ENCODE measurements at places on chromosomes 5 and 9.

GRCh38 chr9:13181652-13182051, 97.8 kb downstream of the MPDZ start:
- no peak for DNase-seq

DNA sequence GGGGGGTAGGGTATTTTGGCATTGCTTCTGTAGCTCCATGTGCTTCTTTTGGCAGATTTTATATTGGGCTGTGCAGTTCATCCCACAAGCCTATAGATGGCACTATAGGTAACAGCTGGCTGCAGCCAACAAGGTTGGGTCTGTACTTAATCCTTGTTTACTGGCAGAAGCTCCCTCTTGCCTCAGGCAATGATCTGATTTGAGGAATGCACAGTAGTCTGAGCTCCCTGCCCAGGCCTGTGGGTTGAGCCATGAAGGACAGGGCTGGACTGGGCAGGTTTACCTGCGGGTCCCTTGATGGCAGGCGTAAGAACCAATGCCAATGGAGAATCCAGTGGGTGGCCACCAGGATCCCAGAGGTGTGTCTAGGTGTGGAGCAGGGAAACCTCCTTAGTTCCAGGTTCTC, 11.7 kb upstream of the OR1J2 start:
- peak; percentile 8 for DNase-seq

- DNase-seq, result no peak
These were observed 42.5 kb upstream of the NEURL1B start for GRCh38 chr5:172598251-172599203.

GRCh38 chr9:136316896-136317676, 10.3 kb upstream of the GPSM1 start:
- no peak for DNase-seq

DNA sequence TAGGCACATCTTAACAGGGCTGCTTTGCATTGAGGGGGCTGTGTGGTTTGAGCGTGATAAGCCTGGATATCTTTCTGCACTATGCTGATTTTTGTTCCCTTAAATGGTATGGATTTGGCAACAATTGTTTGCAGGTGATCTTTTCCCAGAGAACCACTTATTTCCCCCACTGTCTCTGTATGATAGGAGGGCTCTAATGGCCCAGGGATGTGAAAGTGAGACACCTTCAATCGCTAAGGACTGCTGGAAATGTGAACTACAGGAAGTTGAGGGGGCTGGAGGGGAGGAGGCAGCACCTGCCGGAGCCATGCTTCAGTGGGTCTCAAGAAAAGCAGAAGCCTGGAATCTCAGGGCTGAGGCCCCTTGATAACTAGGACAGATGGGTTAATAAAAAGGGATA, 29.4 kb downstream of the SYK start:
- DNase-seq, result no peak

DNA sequence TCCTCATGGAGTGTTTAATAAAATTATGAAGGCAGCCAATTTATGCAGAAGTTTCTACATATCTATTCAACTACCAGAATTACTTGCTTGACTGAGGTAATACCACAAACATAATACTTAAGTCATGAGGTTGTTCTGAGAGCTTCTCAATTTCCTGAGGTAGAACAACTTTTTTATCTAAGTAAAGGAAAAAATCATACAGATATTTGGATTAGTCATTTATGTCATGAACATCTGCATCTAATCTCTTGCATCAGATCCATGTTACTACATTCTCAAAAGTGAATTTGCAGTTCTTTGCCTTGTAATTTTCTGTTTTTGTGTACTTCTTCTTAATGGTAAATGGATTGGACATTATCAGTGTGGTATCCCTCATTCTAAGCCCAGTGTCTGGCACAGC, 60.4 kb upstream of the RGMB start:
- DNase-seq, result no peak

GRCh38 chr5:14211818-14212803, 69.0 kb downstream of the TRIO start:
- DNase-seq, result no peak

- DNase-seq, result no peak
These were observed 140.0 kb downstream of the BARX1 start for GRCh38 chr9:93815135-93815534.

- DNase-seq, result no peak
These were observed 10.3 kb downstream of the UGT3A2 start for GRCh38 chr5:36056422-36056821.

GRCh38 chr5:119895066-119895465, 265.7 kb downstream of the FAM170A start:
- no peak for DNase-seq

GRCh38 chr9:13279284-13280141, at the start of gene MPDZ:
MPDZ (minus strand) TSS chr9:13279692; CDS start chr9:13250315, 29,377 bp downstream.
- peak; percentile 54 for DNase-seq

DNA sequence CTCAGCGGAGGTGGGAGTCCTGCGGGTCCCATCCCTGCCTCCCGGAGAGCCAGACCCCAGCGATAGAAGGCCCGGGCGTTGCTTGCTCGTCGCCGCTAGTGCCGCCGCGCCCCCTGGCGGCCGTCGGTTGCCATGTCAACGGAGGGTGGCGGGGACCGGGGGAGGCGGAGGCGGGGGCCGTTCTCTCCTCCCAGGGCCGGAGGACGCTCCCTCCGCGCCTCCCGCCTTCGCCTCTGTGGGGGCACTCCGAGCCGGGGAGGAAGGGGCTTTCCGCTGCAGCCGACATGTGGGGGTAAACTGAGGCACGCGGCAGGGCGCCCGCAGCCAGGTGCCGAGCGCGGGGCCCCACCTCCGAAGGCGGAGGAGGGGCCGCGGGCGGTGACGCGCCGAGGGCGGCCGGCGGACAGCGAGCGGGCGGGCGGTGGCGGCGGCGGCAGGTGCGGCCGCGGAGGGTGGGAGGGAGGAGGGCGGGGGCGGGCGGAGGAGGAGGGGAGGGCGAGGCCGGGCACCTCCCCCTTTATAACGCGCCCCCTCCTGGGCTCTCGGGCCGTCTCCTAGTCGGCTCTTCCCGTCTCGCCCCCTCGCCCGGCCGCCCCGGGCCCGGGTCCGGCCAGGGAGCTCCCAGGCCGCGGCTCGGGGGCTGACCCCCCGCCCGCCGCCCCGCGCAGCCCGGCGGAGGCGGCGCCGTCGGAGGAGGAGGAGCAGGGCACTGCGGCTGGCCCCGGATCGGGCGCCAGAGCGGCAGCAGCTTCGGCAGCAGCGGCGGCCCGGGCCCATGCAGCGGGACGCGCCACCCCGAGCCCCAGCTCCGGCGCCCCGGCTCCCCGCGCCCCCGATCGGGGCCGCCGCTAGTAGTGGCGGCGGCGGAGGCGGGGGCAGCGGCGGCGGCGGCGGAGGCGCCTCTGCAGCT, 556 bp upstream of the CDK9 start:
- DNase-seq, result peak; percentile 70

DNA sequence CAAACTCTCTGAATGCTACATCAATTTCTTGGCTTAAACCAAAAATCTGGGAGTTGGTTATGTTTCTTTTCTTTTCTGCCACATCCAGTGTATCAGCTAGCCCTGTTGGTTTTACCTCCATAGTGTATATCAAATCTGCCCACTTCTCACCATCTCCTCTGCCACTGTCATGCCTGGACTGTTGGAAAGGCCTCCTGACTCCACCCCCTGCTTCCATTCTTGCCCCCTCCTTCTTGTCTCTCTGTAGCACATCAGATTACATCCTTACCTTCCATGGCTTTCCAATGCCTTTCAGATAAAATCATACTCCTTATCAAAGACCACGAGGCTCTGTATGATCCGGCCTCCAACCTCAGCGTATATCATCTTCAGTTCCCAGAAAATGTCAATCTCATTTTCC, 35.4 kb downstream of the STXBP1 start:
- DNase-seq, result no peak

DNA sequence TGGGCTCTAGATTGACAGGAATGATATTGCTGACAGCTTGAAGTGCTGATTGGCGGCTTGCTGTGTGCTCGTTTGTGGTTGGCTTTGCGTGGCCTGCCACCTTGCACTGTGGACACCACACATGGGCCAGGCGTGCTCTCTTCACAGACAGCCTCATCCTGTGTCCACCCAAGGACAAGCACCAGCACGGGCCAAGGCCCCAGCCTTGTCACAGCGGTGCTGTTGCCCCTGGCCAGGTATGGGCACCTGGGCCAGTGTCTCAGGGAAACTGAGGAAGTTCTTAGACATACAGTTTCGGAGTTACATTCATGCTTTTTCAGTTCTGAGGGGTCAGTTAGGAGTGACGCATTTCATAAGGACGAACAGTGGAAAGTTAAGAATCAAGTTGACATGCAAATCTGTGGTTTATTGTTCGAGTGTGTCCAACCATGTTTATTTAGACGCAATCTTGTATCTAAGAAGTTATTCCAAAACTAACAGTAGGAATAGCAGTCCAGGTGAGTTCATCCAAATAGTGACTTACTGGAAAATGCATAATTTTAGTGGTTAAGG, 125.9 kb downstream of the EHMT1 start:
- DNase-seq, result no peak

DNA sequence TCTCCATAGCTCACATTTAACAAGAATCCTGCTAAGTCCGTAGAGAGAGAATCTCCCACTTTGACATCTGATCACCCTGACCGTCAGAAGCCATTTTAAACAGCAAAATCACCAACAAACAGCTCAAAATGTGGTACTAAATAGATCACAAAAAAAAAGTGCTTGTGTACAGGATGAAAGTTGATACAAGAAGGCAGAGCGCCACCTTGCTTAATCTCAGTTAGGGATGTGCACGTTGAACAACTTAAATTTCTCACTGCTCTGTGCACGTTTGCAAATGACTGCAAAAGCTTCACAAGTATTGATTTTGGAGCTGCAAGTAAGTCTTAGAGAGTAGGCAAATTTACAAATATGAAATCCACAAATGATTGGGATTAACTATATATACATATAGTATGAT, 63.1 kb upstream of the NREP start:
- DNase-seq, result no peak

DNA sequence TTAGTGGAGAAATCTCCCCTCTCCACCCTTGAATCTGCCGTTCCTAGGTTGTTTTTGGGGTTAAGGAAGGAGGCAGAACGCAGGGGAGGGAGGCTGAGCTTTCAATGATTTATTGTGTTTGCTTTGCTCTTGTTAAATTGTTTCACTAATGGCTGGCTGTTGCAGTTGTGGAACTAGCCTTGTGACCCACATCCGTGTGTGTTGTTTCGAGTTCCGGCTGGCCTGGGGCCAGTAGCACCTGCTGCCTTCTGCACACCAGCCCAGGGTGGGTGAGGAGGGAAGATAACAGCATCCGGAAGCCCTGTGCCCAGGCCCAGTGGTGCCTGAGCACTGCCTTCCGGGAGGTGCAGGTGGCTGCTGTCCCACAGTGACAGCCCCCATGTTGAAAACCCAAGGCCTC, 3.6 kb downstream of the ERGIC1 start:
- DNase-seq, result peak; percentile 91

- no peak for DNase-seq
These were observed 37.2 kb upstream of the GABRP start for GRCh38 chr5:170746075-170746960.

DNA sequence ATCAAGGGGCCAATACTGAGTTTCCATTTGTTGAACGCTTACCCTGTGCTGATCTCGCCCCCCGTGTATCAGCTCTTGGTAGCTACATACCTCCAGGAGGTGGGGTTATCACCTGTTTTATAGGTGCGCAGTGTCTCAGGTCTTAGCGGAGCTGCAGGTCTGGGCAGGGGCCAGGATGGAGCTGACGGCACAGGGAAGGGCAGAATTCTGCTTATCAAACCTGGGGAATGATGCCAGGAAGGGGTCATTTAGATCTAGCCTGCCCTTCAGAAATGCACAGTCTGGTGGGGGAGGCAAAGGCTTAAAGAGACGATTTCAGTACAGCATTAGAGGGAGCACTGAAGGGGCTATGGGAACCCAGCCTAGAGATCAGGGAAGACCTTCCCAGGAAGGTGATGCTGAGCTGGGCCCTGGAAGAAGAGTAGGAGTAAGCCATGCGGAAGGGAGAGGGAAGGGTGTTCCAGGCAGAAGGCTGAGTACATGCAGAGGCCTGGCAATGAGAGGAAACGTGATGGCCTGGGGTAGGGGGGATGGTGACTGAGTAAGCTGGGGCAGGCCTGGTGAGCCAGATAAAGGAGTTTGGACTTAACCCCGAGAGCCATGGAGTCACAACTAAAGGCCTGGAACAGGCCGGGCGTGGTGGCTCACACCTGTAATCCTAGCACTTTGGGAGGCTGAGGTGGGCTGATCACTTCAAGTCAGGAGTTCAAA, 31.5 kb downstream of the OLFML2A start:
- no peak for DNase-seq

DNA sequence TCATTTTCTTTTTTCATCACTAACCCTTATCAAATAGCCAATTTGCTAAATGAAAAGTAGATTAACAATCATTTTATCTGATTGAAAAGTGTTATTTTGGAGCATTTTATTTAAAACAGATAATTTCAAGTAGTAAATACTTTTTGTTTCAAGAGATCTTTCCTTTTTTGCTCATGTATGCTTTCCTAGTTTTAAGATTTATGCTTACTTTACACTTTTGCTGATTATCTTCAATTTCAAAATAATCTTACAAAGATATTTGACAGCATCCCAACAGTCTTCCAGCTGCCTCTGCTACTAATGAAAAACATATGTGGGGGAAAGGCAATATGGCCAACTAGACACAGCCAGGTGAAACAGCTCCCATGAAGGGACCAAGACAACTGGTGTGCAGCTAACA, 1027.3 kb upstream of the CDH9 start:
- DNase-seq, result no peak

DNA sequence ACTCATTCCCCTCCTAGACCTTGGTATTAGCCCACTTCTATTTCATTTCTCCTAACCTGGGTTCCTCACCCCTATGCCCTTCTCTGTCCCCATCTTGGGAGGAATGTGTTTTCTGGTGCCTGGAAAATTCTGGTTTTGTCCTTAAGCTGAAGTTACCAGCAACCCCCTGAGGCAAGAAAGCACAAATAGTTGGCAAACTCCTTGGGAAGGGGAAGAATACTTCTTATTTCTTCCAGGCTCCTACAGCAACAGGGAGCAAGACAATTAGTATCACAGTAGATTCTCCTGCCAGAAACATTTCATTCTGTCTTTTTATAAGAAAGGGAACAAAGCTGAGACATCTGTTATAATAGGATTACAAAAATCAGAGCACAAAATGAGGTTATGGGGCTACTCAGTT, 142.5 kb downstream of the SNCAIP start:
- DNase-seq, result no peak

GRCh38 chr9:113298924-113299770, 4.0 kb downstream of the RNF183 start:
- peak; percentile 86 for DNase-seq

DNA sequence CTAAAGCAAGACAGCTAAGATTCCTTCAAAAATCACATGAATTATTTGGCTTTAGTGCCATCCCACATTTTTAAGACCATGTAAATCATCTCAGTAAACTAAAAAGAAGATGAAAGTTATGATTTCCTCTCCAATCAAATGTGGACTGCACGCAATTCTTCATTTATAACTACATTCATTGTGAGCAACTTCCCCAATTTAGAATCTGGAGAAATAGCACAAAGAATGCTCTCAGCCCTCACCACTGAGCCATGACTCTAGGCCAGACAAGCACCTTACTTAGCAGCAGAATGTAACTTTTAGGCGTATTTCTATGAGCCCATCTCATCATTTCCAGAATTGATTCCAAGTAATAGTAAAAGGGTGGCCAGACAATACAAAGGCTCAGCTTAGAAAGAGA, 616.6 kb downstream of the TLE1 start:
- no peak for DNase-seq
